ENCODE measurements at places on chromosomes 6 and 20.

DNA sequence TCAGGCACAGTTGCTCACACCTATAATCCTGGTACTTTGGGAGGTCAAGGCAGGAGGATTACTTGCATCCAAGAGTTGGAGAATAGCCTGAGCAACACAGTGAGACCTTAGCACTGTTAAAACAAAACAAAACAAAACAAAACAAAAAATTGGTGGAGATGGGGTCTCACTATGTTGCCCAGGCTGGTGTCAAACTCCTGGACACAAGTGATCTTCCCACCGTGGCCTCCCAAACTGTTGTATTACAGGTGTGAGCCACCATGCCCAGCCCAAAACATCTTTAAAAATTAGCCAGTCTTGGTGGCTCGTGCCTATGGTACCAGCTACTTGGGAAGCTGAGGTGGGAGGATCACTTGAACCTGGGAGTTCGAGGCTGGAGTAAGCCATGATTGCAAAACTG is 120.2 kb downstream of the GMDS start:
- peaks cover 2% of the 10 kb centered on the region for H3K36me3 ChIP-seq
- H3K27me3 ChIP-seq: no peaks in the 10 kb centered on the region
- no peak for DNase-seq
- H3K27ac ChIP-seq: no peak overlapping the region
- no peak overlapping the region for H3K4me3 ChIP-seq

GRCh38 chr6:167734662-167735083 is 92.0 kb upstream of the AFDN start:
- no peaks in the 10 kb centered on the region for H3K36me3 ChIP-seq
- no peak overlapping the region for H3K4me3 ChIP-seq
- H3K27me3 ChIP-seq: no peaks in the 10 kb centered on the region
- H3K27ac ChIP-seq: no peak overlapping the region
- H3K4me1 ChIP-seq: no peaks in the 10 kb centered on the region

- DNase-seq: no peak
- H3K4me3 ChIP-seq: no peak overlapping the region
- no peak overlapping the region for H3K27ac ChIP-seq
- H3K36me3 ChIP-seq: no peaks in the 10 kb centered on the region
Measured at GRCh38 chr6:75171567-75171966, 34.3 kb downstream of the COL12A1 start.

DNA sequence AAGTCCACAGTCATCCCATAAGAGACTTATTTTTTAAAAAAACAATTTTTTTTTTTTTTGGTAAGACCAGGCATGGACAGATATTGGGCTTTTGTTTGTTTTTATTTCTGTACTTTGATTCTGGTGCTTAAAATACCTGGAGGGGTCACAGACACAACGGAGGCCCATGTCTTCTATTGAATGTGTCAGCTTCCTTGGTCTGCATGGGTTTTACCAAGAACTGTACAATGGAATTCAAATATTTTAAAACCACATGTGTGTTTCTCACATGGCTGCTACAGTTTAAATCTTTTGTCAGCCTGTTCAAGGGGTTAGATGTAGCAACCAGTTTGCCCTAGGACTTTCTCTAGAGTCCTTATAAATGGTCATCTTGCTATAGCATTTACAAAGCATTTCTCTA is 139.8 kb downstream of the SOX4 start:
- no peaks in the 10 kb centered on the region for H3K4me1 ChIP-seq
- H3K27ac ChIP-seq: no peak overlapping the region

GRCh38 chr20:8133851-8134451 is 1.9 kb downstream of the PLCB1 start:
- H3K36me3 ChIP-seq: no peaks in the 10 kb centered on the region
- peaks cover 17% of the 10 kb centered on the region for H3K4me1 ChIP-seq
- H3K4me3 ChIP-seq: peak overlapping the region; percentile 66
- no peak for DNase-seq

- no peak overlapping the region for H3K4me3 ChIP-seq
- no peaks in the 10 kb centered on the region for H3K4me1 ChIP-seq
- no peaks in the 10 kb centered on the region for H3K36me3 ChIP-seq
- no peak for DNase-seq
- peaks cover 25% of the 10 kb centered on the region for H3K27me3 ChIP-seq
Measured at GRCh38 chr20:50217207-50217949, 26.7 kb downstream of the CEBPB start.

DNA sequence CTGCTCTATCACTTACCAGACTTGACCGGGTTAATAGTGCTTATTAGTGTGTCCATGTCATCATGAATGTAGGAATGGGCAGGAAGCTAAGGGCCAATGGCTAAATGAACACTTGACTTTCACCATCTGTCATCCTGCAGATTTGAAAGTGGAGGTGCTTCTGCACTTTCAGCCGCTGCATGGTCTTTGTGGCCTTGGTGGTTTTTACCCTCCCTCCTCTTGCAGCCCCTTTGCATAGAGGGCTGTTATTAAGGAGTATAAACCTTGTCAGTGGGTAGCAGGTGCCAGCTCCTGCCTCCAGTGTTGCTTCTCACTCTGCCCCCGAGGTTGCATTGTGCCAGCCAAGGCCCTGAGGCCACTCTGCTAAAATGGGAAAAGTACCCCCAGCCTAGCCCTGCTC is 122.2 kb upstream of the TNFAIP3 start:
- no peak overlapping the region for H3K27ac ChIP-seq
- H3K27me3 ChIP-seq: peaks cover 3% of the 10 kb centered on the region
- peaks cover 33% of the 10 kb centered on the region for H3K4me1 ChIP-seq
- H3K4me3 ChIP-seq: no peak overlapping the region
- H3K36me3 ChIP-seq: peaks cover 5% of the 10 kb centered on the region

DNA sequence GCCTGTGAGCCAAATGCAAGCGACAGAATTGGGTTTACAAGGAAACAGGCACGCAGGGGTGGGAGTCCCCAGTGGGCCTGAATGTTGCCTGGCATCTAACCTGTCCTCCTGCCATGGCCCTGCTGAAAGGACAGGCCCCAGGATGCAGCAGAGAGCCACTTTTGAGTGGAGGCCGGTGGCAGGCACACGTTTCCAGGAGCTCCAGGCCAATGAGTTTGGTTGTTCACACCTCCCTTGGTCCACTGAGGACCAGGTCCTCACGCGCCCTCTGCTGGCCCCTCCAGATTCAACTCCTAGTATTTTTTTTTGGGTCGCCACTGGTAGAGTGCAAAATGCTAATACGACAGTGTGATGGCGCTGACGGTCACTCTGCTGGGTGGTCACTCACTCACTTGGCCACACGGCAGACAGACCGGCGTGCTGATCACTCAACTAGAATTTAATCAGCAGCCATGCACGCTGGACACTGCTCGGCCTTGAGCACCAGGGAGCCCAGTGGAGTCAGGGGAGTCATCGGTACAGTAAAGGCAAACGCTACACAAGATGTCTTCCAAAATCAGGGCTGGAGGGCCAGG is 81.7 kb upstream of the NFATC2 start:
- H3K27ac ChIP-seq: no peak overlapping the region
- DNase-seq: peak; percentile 77
- peaks cover 4% of the 10 kb centered on the region for H3K27me3 ChIP-seq
- H3K4me1 ChIP-seq: peaks cover 22% of the 10 kb centered on the region

DNA sequence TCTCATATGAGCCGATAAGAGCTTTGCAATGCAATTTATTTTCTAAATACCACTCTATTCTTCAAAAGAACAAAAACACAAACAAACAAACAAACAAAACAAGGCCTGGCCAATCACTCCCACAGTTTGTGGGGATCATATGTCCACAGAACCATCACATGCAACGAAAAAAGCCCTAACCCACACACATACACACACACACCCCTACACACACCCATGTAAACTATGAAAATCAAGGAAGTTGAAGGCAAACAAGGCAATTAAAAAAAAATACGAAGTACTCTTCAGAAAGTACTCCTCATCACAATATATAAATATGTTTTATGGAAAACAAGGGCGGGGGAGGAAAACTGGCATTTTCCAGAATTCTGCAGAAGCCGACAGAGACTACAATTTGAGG is 66.2 kb upstream of the PTGIS start:
- H3K4me1 ChIP-seq: peaks cover 17% of the 10 kb centered on the region
- DNase-seq: no peak

DNA sequence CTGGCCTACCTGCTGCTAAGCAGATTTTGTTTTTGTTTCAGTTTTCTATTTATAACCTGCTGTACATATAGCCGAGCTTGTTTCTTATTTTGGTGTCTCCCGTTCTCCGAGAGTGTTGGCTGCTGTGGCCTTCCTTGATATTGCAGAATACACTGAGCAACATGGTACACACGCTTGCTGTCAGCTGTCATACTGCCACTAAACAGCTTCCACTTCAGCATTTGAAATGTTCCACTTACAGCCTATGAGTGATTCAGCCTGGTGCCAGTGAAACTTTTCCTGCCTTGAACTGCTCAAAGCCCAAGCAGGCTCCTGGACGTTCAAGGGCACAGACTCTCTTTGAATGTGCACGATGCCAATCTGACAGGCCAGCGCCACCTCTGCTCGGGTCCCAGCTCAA is 87.1 kb downstream of the PSMG4 start:
- DNase-seq: no peak
- no peak overlapping the region for H3K4me3 ChIP-seq
- H3K4me1 ChIP-seq: no peaks in the 10 kb centered on the region

GRCh38 chr20:35006009-35006408 is 50.3 kb downstream of the MYH7B start:
- H3K27ac ChIP-seq: no peak overlapping the region
- H3K36me3 ChIP-seq: peaks cover 19% of the 10 kb centered on the region
- no peaks in the 10 kb centered on the region for H3K27me3 ChIP-seq
- no peak for DNase-seq
- H3K4me3 ChIP-seq: no peak overlapping the region

GRCh38 chr20:4794846-4795245 is 73.1 kb downstream of the PRND start:
- H3K27me3 ChIP-seq: no peaks in the 10 kb centered on the region
- peaks cover 74% of the 10 kb centered on the region for H3K36me3 ChIP-seq
- DNase-seq: peak; percentile 54

- peaks cover 47% of the 10 kb centered on the region for H3K4me1 ChIP-seq
- H3K36me3 ChIP-seq: peaks cover 29% of the 10 kb centered on the region
- H3K4me3 ChIP-seq: peak overlapping the region; percentile 66
- H3K27me3 ChIP-seq: peaks cover 28% of the 10 kb centered on the region
Measured at GRCh38 chr20:57628047-57628961, 8.1 kb upstream of the ZBP1 start.

Data from activated CD8-positive, alpha-beta memory T cell treated with anti-CD3 and anti-CD28 coated beads, Interleukin-2, amount 10 ng/mL, durations not matched to agents 7 days and 5 days (primary cell).